T1000 (cell line): ENCODE measurements at places on chromosomes 12 and 14.
A peak's percentile ranks its signal among the peaks of the same experiment; 100 is the strongest.

DNA sequence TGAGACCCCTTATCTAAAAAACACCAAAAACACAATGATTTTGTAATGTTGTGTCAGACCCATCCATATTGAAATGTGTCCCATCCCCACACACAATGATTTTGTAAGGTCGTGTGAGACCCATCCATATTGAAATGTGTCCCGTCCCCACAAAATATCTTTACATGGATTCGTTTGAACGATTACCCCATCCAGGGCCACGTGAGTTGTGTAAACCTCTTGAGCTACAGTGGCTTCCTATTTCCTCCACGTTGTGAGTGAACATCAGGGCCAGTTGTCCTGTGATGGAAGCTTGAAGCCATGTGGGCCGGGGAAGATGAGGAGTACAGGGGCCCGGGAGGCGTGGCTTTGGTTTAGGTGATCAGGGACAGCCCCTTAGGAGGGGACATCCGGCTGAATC, 27.0 kb upstream of the ULK1 start:
- DNase-seq = no peak

- DNase-seq = no peak
These were observed 245.5 kb downstream of the BCL11B start for GRCh38 chr14:99026471-99026870.

- DNase-seq = no peak
These were observed 638 bp downstream of the PLEKHG3 start for GRCh38 chr14:64704743-64705380.

DNA sequence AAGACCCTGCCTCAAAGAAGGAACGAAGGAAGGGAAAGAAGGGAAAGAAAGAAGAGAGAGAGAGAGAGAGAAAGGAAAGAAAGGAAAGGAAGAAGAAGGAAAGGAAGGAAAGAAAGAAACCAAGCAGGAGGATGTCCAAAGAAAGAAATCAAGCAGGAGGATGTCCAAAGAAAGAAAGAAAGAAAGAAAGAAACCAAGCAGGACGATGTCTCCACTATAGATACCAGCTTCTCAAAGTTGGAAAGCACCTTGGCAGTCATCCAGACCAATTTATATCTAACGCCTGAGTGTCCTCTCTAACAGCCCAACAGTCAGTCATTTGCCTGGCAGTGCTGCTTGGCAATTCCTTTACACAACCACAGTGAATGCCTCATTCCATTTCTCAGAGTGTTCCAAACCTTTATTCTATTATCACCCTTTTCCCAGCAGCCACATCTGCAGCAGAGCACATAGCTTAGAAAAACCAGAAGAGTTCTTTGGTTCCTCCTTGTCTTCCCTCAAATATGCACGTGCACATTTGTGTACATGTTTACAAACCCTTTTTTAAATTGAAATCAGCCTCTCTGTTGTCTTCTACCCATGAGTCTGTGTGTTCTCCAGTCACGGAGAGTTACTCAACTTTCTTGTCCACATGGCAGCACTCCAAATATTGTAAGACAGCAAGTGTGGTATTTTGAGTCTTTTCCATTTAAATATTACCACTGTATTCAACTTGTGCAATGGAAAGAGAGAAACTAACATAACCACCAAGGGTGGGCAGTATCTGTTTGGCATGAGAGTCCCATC, 138.4 kb downstream of the STXBP6 start:
- no peak for DNase-seq

DNA sequence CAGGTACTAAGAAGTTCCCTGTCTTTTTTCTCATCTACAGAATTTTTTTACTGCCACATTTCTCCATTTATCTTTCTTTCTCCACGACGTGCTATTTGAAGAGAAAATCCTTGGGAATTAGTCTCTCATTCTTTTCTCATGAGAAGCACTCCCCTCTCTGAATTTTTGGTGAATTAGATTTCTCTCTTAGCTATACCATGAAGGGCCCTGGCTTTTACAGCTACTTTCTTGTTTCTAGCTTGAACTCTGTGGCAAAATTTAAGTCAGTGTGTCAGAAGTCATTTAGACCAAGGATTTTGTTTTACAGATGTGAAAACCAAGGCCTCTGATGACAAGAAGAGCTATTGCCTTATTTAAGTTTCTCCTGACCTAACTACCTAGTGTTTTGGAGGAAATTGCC, 213.1 kb downstream of the AEBP2 start:
- no peak for DNase-seq

DNA sequence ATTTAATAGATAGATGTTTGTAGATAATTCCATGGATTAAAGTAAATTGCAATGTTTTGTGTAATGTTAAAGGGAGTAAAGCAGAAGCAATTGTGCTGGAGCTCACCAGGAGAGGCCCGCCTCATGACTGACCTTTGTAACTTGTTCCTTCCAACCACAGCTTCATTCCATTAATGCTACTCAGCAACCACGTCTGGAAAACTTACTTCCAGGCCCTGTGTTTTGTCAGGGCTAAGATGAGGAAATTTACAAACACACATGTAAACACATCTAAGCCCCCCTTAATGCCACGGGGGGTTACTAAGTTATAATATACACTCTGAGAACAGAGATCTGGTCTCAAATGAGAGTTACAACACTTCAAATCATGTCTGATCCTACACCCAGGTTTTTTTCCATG, 12.4 kb downstream of the LUM start:
- DNase-seq = peak; percentile 91

DNA sequence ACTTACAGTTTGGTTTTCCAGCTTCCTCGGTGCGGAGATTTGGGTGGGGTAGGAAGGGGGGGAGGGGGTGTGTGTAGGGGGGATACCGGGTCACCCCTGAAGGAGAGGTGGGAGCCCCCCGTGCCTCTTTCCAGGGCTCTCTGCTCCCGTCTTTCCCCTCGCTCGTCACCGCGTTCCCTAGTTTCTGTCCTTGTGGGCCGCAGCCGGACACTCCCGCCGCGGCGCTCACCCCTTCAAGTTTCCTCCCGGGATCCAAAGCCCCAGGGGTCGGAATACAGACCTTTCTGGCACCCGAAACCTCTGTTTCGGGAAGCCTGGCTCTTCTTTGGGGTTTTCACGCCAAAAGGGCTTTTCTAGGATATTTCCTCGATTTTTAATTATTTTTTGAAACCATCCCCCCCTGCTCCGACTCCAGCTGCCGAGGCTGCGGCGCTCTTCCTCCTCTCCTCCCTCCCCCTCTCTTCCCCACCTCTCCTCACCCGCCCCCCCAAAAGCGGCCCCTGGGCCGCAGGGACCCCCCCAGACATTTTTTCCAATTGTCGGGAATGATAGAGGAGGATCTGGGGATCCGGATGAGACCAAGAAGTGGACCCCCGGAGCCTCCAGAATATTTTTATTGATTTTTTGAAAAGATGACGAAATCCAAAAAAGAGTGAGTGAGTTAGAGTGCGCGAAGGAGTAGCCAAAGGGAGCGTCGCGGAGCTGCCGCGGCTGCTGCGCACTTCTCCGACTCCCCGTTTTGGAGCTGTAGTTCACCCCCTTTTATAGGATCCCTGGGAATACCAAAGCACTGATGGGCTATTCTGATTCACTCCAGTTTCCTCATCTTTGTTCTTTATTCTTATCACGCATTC, 1.7 kb downstream of the CCND2 start:
- DNase-seq = no peak

GRCh38 chr14:35352274-35353233, 52.0 kb downstream of the NFKBIA start:
- DNase-seq = no peak
